ENCODE measurements at places on chromosomes 12 and 14.

DNA sequence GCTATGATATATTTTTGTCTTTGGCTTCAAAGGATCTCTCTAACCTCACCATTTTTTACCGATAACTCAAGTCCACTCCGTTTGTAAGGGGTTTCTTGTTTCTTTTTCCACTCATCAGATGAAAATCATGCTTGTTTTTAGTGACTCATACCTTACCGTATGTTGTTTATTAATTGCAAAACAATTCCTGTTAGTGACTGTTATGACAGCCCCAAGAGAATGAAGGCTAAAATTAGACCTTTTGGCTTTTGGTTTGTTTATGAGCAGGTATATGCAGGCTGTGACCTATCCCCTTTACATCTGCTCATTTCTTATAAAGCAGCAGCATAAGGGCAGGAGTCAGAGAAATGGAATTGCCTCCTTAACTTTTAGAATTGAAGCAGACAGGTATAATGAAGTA lies 319.8 kb downstream of the CEP128 start:
- DNase-seq = no peak

DNA sequence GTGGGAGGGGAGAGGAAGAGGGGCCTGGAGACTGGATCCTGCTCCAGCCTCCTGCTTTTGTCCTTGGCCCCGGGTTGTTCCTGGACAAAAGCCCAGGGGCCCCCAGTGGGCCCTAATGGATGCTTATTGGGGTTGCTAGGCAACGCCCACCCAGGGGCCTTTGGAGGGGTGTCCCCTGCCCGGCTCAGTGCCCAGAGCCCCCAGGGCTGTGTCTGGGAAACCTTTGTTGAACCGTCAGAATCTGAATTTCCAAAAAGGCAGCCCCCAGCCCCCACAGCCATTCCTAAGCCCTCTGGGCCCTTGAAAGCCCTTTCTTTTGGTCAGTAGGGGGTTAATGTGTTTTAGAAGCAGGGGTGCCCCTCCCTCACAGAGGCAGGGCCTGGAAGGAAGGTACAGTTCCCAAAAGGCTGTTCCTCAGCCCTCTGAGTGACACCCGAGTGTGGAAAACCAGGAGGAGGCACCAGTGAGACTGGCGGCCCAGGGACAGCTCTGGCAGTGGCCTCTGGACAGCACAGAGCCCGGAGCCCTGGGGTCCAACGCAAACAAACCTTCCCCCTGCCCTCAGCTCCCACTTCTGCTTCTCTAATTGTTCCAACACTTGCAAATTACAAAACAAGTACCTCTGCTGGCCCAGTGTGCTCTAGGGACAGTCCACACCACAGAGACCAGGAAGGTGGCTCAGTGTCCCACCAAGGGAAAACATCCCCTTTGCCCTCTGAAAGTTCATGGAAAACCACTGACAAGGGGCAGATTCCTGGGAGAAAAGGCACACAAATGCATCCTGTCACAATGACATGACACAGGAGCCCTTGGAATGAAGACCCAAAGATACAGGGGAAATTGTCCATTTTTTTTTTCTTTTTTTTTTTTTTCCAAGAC lies 19.4 kb downstream of the HHIPL1 start:
- no peak for DNase-seq

DNA sequence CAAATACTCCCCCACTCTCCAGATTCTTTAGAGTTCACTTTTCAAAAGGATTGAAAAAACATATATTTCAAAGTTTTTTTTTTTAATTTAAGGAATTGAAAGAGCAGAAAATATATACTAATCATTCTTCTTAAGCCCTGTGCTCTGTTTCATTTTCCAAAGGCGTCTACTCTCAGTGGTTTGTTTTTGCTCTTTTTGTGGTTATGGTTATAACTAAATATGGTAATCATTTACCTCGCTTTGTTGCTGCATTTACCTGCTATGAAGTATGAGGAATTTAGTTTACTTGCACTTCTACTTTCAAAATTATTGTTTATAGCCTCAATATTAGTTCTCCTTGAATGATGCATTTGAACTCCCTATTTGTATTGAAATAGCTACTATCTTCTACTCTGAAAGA lies 55.9 kb upstream of the LRRK2 start:
- no peak for DNase-seq

GRCh38 chr12:57047981-57048380 lies 1.9 kb downstream of the MYO1A start:
- no peak for DNase-seq

DNA sequence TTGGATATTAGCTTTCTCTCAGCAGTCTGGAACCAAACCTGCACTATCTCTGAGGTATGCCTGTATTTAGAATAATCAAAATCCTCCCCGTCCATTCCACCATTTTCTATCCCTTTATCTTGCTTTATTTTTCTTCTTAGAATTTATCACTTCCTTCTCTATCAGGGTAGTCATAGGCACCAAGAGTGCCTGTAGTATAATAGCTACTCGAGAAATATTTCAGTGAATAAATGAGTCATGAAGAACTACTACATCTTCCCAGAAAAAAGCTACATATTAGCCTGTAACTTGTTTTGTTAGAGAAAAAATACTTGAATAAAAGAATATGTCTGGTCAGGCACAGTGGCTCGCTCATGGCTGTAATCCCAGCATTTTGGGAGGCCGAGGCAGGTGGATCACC lies 4.3 kb downstream of the SLC2A14 start:
- DNase-seq = no peak

GRCh38 chr14:99938376-99938775 lies 126.8 kb upstream of the EVL start:
- DNase-seq = no peak

DNA sequence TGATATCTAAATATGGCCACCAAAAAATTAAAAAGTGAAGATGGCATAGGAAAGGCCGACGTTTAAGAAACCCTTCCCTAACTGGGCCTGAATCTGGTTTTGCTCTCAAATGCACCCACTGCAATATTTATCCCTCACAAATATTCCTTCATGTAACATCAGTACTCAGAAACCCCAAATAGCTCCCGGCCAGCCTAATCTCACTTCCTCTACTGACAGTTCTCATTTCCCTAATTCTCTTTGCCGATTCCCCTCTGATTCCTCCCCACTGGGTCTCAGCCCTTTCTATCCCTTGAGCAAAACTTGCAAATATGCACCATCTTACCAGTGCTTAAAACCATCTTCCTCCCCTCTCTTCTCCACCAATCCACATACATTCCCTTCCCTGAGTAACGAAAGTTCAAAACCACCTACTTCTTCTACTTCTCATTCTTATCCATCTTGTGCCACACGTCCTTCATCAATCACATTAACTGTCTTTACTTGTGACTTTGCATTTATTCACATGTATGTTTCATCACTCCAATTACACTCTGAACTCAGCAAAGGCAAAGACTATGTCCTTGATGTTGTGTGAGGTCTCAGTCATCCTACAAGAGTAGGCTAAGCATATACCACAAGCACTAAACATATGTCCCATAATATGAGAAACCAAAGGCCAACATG lies 23.1 kb downstream of the KCNK10 start:
- no peak for DNase-seq

DNA sequence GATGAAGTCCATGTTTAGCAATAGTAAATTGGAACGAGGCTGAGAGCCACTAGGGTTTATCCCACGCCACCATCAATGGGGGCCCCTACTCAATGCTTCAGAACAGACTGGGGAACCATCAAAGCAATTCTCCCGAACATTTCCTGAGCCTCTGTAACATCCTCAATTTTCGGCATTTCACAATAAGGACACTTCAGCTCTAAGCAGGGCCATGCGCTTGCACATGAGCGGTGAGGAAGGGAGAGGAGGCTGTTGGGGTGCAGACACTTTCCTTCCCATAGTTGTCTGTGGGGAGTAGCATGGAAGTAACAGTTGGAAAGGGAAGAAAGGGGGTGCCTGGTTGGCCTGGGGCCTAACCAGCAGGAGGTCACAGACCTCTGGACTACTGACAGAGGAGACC lies 129.9 kb upstream of the PRMT8 start:
- DNase-seq = no peak

GRCh38 chr12:45381351-45381750 lies 165.5 kb downstream of the ANO6 start:
- DNase-seq = no peak

DNA sequence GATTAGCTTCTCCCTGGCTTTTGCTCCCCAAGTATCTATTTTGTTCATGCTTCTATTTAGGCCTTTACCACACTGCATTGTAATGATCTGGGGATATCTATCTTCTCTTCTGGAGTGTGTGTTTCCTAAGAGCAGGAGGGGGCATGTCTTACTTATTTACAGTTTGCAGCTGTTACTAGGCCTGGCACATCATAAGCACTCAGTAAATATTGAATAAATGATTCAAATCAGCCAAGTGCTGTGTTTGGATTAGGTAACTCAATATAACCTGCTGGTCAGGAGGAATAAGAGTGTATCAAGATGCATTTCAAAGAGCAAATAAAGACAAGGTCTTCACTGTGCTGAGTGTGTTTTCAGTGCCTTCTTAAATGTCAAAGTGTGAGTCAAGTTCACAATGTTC lies 186.1 kb downstream of the FOXG1 start:
- DNase-seq = no peak

DNA sequence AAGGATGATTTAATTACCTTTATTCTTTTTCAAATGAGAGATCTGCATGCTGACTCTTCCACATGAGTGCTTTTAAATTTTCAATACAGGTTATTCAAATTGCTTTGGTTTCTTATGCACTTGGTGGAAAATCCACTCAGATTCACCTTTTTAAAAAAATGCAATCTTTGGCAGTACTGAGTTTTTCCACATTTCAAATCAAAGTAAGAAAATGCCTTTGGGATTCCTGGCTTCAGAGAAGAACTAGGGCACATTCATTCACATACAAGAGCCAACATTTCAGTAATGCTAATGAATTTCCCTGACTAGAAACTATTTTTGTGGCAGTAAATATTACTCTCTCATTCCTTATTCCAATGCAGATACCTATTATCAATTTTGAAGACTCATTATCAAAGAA lies 342.2 kb downstream of the ETNK1 start:
- DNase-seq = no peak

- DNase-seq = no peak
Measured at GRCh38 chr12:26162174-26162573, 33.2 kb upstream of the SSPN start.

Data from right forelimb (tissue), 1 donor.